Fibroblast of the aortic adventitia (primary cell): ENCODE measurements at places on chromosomes 2 and 18. TPM values are rescaled to one million over a fixed set of nuclear protein-coding genes. Genes with fewer than 3 reads are reported as not detected.

AMER3 gene
- total RNA-seq = not detected in 2 replicates

DNA sequence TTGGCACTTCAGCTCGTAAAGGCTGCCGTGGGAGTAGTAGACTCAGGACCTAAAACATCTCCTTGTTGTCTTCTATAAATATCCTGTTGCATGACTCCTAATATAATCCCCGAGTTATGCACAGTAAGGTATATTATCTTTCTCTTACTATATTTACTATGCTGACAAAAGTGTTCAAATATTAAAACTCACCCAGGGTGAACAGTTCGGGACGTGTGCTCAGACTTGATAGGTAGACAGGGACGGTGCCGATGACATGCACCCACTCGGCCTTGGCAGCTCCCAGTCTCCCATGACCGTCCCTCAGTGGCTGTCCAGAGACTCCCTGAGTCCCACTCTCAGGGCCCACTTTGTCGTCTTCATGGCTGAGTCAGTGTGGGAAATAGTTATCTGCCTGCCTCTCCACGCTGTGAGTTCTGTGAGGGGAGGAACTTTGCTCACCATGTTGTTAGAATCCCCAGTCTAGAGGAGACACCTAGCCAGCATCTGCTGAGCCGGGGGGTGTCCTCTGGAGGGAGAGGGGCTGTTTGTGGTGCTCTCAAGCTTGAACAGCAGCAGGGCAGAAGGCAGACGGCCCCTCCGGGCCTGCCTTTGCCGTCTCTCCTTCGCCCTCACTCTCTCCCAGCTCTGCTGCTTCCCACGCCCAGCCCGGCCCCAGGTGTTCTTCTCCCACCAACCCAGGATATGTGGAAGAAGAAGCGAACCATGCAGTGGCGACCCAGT is 75.0 kb downstream of the DGKD start:
- DNase-seq = no peak

GKN2 gene
- total RNA-seq = not detected in 2 replicates

SPDYA gene
- total RNA-seq = 1.1 and 6.5 TPM in 2 replicates

DNA sequence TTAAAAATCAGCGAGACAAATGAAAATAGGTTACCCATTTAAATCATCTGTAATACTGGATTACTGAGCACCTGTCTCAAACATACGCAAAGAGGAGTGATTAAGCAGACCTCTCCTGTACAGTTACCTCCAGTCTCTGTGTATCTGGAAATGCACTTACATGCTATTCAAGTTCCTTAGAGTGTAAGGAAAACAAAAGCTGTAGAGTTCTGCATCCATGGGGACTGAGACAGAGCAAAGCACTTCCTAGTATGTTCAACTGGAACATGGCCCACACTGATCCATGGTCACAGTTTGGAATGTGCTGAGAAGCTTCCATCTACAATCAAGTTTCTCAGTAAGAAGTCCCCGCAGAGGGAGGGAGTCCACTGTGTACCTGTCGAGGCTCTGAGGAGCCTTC is 63.9 kb downstream of the PPP4R1 start:
- DNase-seq = no peak

GRCh38 chr2:191496838-191497237 is 181.1 kb upstream of the NABP1 start:
- no peak for DNase-seq

- DNase-seq = no peak
Observed at GRCh38 chr18:76658627-76659026, 163.6 kb upstream of the ZNF516 start.

- DNase-seq = no peak
Observed at GRCh38 chr2:174888646-174889271, 116.4 kb downstream of the CHN1 start.
